Stimulated activated CD4-positive, alpha-beta T cell treated with anti-CD3 and anti-CD28 coated beads, Interleukin-1b, Interleukin-23, amount 100 ng/mL, for 1 hour (primary cell): ENCODE measurements at places on chromosomes 4 and X.

DNA sequence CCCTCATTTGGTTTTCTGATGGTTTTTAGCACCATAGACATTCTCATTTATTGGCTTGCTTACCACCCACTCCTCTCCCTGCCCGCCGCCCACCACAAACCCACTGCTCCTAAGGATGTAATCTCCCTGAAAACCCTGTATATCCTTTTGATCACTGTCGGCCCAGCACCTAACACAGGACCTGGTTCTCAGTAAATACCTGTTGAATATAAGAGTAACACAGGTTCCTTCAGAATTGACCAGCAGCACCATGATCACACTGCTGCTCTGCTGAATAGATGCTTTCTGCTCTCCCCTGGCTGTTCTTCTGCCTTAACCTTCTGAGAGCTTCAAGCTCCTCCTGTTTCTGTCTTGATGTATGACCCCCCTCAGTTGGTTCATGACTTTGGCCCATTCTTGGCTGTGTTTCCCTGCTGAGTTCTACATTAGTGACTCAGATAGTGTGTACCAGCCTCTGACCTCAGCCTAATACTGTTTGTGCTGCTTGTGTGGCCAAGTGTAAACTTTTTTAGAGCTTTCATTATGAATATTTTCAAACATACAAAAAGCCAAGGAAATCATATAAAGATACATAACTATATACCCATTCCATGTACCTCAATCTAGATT lies 265.3 kb downstream of the FRMPD4 start:
- DNase-seq: no peak

DNA sequence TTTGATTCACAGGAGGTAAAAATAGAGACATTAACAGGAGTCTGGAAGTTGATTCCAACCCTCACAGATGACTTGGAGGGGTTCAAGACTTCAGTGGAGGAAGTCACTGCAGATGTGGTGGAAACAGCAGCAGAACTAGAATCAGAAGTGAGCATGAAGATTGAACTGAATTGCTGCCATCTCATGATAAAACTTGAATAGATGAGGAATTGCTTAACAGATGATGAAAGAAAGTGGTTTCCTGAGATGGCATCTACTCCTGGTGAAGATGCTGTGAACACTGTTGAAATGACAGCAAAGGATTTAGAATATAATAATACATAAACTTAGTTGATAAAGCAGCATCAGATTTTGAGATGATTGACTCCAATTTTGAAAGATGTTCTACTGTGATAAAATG lies 76.5 kb downstream of the RELL1 start:
- no peak for DNase-seq

DNA sequence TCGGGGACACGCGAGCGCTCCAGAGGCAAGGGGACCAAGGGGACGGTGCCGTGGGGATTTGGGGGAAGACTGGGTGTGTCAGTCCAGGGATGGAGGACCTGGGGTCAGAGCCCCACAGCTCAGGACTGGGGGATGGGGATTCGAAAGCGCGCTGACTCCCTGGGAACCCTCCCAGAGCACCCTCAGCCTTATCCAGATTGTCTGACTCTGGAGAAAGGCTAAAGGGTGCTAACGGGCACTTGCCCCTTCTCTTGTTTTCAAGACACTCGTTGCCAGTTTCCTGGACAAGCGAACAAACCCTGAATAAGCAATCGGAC lies 1.1 kb downstream of the DOCK11 start:
- DNase-seq: no peak

DNA sequence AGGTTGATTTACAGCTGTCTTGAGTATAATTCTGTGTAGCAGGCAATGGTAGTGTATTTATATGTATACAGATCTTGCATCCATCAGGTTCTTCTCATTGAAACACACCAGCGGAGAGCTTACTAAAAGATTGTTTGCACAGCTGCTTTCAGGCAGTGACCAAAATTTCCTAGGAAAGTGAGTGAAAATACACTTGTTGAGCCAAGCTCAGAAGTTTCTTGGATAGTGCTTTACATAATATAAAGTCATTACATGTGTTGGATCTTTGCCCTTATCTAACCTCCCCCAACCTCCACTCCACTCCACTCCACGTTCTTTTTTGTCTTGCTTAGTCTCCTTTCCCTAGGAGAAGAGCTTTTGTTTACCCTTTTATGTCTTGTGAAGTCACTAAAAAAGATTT lies 34.1 kb downstream of the CNKSR2 start:
- no peak for DNase-seq

DNA sequence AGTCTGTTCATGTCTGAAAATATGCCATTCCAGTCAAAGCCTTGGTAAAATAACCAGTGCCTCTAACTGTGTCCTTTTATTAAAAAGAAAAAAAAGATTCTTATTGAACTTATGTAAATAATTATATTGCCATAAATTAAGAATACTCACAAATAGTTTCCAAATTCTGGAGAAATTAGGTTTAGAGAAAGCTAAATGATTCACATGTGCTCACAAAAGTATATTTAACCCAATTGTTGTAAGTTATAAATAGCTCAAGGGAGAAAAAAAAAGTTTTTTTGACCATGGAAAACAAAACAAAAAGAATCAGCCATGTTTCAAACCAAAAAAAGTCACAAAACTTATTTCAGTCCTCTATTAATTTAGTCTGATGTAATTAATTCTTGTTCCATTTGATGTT lies 25.3 kb upstream of the HERC6 start:
- DNase-seq: no peak

- DNase-seq: no peak
Measured at GRCh38 chr4:83605744-83606172, 69.8 kb downstream of the GPAT3 start.

GRCh38 chrX:274904-275475 lies 6.2 kb upstream of the PLCXD1 start:
- DNase-seq: no peak

DNA sequence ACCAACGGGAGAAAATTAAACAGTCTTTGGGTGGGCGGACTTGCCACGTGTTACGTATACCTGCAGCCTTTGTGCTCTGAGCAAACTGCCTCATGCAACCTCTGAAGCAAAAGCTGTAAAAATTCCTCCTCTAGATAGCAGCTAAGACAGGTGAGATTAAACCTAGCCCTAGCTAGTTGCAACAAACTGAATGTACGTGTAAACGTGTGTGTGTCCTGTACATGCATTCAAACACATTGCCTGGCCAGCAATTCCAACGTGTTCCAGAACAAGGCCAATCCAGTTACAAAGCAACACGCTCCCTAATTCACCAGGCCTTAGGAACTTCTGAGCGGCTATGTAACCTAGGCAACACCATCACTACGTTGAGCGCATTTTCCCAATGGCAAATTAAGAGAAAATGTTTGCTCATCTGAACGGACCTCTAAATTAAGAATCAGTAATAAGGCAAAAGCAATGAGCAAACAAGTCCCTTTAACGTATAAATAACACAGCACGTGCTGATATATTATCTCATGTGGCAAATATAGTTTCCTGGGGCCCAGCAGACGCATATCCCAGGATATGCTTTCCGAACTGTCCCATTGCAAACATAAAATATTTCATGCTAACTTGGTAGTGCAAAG lies 792 bp downstream of the PPID start:
- no peak for DNase-seq

DNA sequence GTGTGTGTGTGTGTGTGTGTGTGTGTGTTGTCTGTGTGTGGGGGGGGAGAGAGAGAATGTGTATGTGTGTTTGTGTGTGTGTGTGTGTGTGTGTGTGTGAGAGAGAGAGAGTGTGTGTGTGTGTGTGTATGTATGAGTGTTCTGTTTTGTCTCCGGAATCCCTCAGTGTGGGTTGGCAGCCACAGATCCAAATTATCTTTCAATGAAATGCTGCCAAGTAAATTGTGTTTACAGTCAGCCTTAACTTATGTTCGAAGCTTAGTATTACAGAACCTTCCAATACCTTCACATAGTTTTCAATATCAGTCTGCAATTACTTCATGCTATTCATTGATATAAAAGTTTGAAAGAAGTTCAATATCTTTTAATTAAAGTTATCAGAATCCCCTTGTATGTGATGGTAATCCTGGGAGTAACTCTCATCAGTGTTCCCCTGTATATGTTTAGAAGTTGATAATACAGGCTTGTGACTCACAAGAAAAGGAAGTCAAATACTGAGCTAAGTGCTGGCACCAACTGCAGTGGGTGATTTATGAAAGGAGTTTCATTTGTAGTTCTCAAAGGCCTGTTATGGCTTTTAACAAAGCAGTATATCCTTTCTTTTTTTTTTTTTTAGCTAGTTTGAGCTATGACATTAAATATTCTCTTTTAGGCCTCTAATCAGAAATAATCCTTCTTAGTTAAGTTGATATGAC lies 51.6 kb upstream of the HTR2C start:
- DNase-seq: no peak

DNA sequence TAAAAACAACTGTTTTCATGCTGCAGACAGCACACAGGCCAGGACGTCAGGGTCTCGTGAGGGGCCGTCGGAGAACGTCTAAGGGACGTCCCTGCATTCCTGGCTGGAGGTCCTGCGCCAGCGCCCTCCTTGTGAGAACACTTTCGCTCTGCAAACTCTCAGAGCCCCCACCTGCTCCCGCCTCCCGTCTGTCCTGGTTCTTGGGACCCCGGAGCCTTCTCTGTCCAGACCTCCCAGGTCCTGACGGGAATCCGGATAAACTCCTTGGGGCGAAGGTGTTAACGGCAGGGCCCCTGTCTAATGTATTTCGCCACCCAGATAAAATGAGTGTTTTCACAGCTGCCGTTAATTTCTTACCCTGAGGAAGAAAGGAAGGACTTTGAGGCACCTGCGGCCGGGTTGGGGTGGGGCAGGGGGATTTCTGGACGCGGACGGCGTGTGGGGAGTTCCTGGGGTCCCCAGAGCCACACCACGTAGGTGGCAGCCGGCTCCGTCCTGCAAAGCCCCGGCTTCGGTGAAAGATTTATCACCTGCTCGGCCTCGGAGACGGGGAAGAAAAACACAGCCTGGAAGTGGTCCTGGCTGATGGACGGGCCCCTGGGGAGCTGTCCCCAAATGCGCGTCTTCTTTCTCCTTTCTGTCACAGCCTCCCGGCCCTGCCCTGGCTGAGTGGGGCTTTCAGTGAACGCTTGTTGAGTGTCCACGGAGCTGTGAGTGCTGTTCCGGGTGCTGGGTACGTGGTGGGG lies 35.1 kb upstream of the PPP2R3B start:
- no peak for DNase-seq

DNA sequence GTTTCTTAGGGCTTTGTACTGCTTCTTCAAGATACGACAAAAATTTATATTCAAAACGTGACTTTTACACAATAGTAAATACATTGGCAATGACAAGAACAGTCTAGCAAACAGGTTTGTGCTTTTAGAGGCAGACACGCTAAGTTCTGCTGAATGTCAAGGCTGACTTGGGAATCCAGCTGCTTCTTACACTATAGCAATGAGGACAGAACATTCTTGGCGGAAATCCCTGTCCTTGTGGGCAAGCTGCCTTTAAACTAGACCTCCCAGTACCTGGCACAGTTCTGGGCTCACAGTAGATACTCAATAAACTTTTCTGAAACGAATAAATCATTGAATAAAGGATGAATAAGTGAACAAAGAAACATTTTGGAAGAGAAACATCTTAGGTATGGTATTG lies 148.2 kb downstream of the RASL11B start:
- no peak for DNase-seq

DNA sequence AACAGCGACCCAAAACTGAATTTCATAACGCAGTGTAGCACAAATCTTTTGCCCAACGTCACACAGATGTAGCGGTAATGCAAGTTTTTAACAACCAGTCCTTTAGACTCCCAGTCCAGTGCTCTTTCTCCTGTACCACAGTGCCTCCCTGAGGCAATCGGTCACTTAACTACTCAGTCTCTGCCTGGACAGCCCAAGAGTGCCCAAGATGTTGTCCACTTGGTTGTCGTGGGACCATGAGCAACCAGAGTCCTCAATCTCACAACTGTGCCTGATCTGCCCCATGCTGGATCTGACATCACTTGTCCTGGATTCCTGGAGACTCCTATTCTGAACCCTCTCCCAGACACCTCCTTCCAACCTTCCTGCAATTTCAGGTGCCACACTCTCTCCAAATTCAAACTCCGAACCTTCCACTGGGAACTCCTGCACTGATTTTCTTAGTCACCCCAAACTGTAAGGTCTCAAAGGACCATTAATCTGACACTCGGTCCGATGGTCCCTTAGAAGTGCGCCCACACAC lies 702 bp downstream of the MMGT1 start:
- no peak for DNase-seq

GRCh38 chr4:185424905-185425646 lies 688 bp downstream of the UFSP2 start:
- DNase-seq: no peak

DNA sequence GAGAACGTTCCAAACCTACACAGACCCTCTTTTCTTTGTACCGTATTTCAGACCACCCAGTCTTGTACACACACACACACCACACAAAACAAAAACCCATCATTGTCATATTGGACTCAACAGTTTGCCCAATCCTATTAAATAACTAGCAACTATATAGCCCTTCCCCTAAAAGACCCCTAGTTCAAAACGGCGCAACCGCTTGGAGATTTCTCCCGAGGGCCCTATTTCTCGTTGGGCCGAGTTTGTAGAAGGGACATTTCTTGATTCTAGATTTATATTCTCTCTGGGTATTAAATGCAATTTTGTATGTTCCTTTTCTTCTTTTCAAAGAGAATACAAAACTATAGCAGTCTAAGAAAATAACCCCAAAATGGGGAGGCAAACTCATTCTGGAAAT lies 547 bp upstream of the PDGFRA start:
- DNase-seq: no peak

- DNase-seq: no peak
Measured at GRCh38 chr4:109049926-109050325, 252.5 kb downstream of the COL25A1 start.

DNA sequence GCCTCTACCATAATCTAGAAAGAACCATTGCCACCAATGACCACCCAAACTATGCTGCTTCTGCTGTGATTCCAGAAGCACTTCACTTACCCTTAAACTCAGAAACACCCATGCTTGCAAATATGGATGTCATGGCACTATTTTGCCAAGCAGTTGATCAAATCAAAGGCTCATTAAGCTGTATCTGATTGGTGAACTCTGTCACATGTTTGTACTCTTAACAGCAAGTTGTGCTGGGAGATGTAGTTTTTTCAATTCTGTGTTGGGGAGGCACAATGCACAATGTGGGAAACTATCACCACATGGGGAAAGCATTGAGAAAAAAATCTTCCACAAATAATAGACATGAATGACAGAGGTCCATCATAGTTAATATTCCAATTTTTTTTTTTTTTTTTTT lies 19.2 kb upstream of the SPCS3 start:
- no peak for DNase-seq

DNA sequence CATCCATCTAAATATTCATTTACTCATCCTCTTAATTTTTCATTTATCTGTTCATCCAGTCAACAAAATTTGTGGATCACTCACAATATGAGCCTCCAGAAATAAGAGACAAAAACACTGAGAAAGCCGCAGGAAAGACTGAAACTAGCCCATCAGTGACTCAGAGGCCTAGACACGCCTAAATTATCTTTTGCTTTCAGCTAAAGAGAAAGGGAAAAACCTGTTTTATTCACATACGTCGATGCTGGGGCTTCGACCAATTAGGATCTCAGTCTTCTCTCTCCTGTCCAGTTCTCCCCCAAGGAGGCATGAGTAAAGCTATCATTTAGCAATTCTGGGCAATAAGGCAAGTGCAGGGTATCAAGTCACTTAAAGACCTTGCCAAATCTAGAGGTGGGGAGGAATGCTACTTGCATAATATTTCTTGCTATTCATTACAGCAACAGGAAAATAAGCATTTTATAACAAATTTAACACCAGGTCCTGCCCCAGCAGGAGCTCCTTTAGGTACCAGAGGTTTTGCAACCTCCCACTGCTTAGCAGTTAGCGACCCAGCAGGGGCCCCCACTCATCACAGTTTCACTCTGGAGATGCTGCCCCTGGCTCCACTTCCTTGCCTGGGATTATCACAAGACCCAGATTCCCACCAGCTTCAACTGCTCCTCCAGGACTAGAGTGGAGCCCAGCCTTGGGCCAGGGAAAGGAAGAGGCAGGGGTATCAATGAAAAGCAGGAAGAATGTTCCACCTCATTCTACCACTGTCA lies 30.1 kb upstream of the TMEM154 start:
- DNase-seq: no peak
